RWPE2 (cell line): ENCODE measurements at places on chromosomes 12 and 14.

- DNase-seq: no peak
These were observed 56.7 kb upstream of the TMCC3 start for GRCh38 chr12:94707036-94707435.

GRCh38 chr12:28535216-28535615, 345.0 kb downstream of the CCDC91 start:
- no peak for DNase-seq

GRCh38 chr14:100981809-100982208, 78.3 kb upstream of the RTL1 start:
- DNase-seq: no peak

GRCh38 chr12:99087278-99087677, 442.2 kb downstream of the APAF1 start:
- no peak for DNase-seq

GRCh38 chr14:33929799-33930408, 21.0 kb downstream of the EGLN3 start:
- no peak for DNase-seq

- no peak for DNase-seq
These were observed 224.9 kb downstream of the NTF3 start for GRCh38 chr12:5656836-5657235.

DNA sequence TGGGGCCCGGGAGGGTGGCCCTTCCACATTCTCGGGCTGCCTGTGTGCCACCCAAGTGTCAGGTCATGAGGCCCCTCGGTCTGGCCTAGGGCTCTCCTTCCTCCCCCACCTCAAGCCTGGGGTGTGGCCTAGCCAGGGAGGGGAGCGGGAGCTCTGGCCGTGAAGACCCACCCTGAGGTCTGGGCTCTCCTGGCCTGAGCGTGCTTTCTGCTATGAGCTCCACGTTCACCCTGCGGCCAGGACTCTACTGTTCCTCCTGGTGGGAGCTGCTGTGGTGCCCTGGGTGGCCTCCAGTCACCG, 12.0 kb downstream of the PACS2 start:
- DNase-seq: no peak

GRCh38 chr12:132633398-132633797, 14.8 kb downstream of the P2RX2 start:
- DNase-seq: no peak

DNA sequence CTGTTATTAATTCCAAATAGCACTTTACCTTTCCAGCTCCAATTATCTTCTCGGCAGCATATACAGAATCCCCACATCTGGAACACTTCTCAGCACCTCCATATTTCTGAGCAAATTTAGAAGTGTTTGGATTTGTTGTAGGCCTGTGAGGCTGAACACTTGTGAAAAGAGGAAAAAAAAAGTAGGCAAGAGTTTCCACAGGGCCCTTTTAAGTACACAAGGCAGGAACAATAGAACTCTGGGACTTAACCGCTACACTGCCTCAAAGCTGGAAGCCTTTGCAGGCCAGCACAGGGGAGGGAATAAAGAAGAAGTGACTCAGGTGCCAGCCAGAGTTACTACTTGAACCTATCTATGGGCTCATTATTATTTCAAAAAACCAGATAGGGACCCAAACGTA, 18.6 kb downstream of the CSRP2 start:
- no peak for DNase-seq

DNA sequence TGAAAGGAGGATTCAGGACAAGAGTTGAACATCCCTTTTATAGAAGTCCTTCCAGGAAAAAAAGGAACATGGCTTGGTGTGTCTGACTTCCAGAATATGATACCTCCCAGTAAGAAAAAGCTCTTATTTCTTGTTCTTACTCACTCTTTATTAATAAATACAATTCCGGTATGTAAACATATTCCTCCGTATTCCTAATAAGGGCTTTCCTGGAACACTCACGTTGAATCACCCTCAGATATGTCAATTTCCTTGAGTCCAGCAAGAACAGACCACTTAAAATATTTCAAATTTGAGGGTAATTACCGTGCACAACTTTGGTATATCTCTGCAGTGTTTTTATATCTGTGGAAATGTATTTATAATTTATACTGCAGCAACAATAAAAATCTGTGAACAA, 385.6 kb downstream of the SYT1 start:
- DNase-seq: no peak

DNA sequence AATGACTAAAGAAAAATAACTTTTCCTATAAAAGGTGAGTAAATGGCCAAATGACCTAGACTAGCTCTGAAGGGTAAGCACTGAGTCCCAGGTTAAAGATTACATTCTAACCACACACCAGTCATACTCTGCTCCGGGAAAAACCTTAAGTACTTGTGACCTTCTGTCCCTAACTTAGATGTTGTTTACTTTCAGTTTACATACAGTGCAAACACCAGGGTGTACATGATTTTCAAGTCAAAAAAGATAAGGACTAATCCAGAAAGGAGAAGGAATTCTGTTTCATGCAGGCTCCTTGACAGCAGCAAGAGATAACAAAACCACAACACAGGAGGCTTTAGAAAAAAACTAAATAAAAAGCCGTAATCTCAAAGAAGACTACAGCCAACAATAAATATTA, 174.2 kb downstream of the PPM1H start:
- no peak for DNase-seq

DNA sequence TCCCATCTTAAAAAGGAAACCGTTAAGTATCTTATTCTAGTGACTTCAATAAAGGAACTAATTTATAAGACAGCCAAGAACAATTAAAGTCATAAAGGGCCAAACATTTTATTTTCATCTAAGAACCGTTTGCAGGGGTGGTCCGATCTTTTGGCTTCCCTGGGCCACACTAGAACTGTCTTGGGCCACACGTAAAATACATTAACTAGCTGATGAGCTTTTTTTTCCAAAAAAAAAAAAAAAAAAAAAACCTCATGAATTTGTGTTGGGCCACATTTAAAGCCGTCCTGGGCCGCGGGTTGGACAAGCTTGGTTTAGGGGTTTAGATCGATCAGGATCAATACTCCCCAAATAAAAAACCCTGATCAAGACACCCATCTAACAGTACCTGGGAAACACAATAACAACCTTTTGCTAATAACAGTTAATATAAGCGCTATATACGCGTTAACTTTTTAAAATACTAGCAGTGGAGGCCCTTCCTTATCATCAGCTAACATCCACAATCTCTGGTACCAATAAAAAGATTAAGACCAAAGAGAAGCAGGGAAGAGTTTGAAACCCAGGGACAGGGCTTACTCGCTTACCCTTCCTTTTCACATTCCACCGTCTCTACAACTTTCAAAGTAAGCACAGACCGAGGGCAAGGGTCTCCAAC, 1.1 kb downstream of the NAP1L1 start:
- no peak for DNase-seq

DNA sequence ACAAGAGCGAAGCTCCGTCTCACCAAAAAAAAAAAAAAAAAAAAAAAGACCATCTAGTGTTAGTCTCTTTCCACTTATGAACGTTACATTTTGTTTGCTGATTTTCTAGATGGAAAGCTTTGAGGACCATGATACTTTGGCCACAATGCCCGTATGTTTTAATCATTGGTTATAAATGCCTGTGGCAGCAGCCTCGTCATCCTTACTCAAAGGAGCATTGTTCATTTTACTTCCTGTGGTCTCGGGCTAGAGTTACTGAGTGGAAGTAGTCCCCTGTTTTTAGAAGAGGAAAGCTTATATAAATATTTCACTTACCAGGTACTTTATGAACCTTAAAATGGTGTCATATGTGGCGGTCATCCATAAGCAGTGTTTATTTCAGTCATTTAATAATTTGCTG, 359.9 kb downstream of the AEBP2 start:
- no peak for DNase-seq

DNA sequence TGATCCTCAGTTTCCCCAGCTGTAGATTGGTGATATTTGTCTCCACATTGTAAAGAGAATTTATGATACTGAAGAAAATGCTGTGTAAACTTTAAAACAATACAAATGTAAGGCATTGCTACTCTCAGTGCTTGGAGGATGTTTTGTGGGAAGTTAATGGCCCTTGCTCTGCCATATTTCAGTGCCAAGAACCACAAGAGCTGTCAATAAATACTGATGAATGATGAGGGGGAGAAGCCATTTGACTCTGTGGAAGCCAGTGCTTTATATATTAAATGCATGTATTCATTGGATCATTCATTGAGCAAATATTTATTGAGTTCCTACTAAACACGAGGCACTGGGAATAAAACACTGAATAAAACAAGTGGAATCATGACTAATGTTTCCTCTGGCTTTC, 30.8 kb downstream of the CACNA1C start:
- DNase-seq: no peak

- no peak for DNase-seq
These were observed 19.8 kb upstream of the OVCH1 start for GRCh38 chr12:29517264-29517663.

GRCh38 chr12:62332598-62332997, 72.4 kb downstream of the USP15 start:
- no peak for DNase-seq

DNA sequence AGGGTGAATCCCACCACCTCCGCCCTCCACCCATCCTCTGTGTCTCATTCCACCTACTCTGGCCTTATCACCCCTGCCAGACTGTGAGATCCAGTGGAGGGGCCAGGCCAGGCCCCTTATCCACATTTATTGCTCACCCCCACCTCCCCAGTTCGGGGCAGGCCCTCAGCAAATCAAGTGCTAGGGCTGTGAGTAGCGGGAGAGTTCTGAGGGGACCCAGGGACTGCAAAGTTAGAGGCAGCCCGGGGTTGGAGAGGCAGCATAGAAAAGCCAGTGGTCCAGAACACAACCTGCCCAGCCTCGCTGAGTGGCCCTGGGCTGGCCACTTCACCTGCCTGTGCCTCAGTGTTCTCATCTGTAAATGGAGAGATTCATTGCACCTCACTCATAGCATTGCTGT, 27.2 kb upstream of the ACTN1 start:
- no peak for DNase-seq

DNA sequence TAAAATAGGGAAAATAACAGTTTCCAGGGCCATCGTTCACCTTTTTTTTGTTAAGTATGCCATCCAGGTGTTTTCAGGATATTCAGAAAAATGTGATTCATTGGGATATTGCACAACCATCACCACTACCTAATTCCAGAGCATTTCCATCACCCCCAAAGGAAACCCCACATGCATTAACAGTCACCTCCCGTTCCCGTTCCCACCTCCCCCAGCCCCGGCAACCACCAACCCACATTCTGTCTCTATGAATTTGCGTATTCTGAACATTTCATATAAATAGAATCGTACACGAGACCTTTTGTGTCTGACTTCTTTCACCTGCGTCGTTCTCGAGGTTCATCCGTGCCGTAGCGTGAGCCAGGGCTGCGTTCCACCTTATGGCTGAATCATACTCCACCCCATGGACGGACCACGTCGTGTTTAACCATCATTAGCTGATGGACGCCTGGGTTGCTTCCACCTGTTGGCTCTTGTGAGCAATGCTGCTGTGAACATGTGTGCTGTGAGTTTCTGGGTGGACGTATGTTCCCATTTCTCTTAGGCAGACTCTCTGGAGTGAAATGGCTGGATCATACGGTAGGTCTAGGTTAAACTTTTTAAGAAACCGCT, 51.0 kb upstream of the NCOR2 start:
- DNase-seq: no peak

DNA sequence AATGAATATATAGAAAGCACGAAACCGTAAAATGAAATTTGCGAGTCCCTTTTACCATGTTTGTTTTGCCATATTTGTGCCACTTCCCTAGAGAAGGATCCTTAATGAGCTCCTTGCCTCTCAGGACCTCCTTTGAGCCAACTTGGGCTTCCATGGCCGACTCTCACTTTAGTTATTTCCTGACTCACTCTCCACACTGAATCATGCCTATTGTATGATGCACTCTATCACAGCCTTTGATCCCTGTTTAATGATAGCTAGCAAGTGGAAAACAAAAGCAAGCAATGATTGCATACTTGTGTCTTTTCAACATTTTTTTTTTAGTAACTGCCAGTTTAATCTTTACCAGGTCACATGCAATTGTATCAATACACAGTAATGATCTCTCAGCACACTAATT, 153.2 kb downstream of the CCER1 start:
- DNase-seq: no peak

DNA sequence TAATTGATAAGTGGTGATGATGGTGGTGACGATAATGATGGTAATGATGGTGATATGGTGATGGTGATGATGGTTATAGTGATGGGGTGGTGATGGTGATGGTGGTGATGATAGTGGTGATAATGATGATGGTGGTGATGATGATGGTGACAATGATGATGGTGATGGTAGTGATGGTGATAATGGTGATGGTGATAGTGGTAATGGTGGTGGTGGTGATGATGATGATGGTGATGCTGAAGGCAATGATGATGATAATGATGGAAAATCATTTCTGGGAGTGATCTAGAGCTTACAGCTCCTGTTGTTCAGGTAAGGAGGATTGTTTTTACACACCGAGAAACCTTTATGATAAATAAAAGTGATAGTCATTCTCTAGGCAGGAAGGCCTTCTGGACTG, 33.9 kb downstream of the CCDC63 start:
- no peak for DNase-seq

DNA sequence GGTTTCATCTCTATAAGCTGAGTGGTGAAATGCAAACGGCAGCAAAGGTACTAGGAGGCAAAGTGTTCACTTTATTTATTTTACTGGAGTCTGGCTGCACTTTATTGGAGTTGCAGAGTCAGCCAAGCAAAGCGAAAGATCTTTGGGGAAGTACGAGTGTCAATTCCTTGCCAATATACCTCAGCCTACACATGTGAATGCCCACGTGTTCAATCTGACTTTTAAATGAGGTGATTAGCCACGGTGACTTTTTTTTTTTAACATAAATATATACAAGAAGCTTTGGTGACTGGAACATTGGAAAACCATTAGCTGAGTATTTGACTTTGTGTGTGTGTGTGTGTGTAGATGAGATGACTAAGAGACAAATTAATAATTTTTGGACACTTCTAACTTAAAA, 178.8 kb downstream of the NTS start:
- no peak for DNase-seq

GRCh38 chr14:76870166-76870565, 44.0 kb downstream of the LRRC74A start:
- DNase-seq: no peak

- no peak for DNase-seq
These were observed 3.8 kb downstream of the CBLN3 start for GRCh38 chr14:24425704-24426103.

- peak; percentile 33 for DNase-seq
These were observed 159.1 kb downstream of the ADGRD1 start for GRCh38 chr12:131112700-131113290.

DNA sequence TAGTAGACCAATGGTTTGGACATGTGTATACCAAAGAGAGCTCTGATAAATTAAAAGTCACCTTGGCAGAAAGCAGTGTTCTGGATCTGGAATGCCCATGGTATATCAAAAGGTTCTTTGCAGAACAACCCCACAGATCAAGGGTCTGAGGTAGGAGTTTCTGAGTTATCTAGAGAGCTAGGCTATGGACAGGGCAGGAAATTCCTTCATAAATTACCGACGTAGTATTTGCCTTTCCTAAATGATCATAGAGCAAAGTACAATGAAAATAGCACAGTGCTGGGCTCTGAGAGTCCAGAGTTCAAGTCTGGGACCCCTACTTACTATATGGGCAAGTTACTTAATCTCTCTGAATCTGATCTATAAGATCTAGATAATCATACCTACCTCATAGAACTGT, 35.3 kb upstream of the PELI2 start:
- DNase-seq: no peak

GRCh38 chr14:90721619-90722305, 94.5 kb downstream of the TTC7B start:
- no peak for DNase-seq
